ENCODE measurements at places on chromosomes 1 and 21.

DNA sequence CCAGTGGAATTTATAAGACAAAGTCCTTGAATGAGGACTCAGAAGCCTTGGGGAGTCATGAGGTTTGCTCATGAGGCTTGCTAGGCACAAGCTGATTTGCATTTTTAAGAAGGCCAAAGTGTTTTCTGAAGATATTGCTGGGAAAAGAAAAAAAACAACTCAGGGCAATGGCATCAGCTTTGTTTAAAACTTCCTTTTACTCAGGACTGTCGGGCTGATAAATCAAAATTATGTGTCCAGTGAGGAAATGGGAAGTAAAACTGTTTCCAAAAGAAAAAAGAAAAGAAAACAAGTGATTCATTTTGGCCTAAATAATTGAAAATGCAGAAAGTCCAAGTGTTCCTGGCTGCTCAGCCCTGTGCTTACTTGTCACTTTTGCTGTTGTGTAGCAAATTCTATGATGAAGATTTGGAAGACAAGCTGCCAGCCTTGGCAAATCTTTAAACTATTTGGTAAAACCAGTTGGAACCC, 282.4 kb downstream of the HLX start:
- DNase-seq = no peak

DNA sequence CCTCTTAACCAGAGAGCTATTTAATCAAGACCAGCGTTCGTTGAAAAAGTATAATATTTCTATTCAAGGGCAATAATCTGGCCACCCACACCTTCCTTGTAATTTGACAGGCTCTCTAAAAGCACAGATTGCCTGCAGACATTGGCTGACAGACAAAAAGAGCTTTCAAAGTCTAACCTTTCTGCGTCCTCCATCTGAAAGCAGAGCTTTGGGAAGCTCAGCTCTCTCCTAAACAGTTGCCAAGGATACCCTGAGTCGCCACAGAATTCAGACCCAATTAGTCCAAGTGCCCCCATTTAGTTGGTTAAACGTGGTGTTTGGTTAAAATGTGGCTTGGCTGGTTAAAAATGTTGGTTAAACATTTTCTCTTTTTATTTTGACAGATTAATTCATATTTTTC, 33.7 kb upstream of the PLA2G2C start:
- no peak for DNase-seq

DNA sequence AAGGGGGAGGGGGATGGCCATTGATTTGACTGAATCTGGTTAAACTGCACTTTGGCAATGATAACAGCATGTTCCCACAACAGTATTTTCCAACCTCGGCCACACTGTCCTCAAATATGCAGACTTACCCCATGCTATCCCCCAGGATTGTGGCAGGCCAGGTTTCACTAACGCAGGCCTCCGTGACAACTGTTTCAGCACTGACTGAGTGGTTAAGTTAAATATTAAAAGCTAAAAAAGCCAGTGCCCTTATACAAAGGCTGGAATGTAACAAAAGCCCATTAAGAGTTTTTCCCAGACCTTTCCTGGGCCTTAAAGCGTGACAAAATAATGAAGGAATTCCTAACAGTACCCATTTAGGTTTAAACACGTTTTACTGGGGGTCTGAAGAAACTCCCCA, 202.9 kb downstream of the USP25 start:
- DNase-seq = no peak

DNA sequence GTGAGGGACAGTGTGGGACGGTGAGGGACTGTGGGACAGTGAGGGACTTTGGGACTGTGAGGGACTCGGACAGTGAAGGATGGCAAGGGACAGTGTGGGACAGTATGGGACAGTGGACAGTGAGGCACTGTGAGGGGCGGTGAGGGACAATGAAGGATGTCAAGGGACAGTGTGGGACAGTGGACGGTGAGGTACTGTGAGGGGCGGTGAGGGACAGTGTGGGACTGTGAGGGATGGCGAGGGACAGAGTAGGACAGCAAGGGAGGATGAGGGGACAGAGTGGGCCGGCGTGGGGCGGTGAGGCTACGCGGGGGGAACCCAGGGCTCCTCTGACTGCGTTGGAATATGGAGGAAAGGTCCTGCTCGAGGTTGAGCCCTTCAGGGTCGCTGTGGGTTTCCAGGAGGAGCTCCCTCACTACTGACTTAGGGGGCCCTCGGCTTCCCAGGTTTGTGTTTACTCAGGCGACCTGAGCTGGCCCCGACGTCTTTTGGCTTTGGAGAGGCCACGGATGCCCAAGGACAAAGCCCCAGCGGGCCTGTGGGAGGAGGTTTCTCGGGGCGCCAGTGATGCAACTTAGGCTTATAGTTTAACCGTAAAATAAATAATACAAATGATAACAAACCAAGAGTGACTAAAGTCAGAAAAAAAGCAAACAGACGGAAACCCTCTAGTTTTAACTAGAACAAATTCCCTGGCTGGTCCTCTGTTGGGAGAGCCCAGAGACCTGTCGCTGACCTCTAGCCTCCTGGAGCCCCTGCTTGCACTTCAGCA, 1.1 kb upstream of the ERRFI1 start:
- no peak for DNase-seq

DNA sequence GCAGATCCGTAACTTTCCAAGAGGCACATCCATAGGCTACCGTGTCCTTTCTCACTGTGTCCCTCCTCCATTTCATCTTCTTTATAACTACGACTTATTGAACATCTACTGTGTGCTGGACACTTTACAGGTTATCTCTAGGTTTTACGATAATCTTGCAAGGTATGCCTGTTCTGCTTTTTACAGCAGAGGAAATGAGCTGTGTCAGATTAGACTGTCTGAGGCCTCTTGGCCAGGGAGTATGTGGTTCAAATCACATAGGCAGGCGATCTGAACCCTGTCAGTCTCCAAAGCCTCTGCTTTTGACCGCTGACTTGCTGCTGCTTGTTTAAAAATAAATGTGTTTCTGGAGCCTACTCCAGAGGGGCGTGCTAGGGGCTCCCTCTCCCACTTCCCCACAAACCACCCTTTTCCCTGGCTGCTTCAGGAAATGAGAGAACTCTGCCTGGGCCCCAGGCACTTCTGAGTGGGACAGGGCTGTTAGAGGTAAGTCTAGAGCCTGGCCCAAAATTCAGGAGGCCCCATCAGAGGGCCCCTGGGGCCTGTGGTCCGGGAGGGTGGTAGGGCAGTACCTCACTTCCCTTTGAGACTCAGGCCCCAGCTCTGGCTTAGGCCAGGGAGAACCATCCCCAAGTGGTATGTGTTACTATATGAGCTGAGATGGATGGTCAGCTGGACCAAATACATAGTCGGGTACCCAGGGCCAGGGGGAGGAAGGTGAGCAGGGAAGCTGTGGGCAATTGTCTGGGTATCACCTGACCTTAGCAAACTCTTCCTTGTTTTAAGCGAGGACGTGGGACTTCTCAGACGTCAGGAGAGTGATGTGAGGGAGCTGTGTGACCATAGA, 4.4 kb downstream of the PSEN2 start:
- DNase-seq = no peak

- DNase-seq = no peak
Measured at GRCh38 chr1:229323201-229323600, 19.6 kb downstream of the CCSAP start.

GRCh38 chr1:18322368-18323032, 158.2 kb upstream of the KLHDC7A start:
- DNase-seq = no peak

GRCh38 chr21:46474382-46474781, 15.7 kb downstream of the DIP2A start:
- DNase-seq = no peak

DNA sequence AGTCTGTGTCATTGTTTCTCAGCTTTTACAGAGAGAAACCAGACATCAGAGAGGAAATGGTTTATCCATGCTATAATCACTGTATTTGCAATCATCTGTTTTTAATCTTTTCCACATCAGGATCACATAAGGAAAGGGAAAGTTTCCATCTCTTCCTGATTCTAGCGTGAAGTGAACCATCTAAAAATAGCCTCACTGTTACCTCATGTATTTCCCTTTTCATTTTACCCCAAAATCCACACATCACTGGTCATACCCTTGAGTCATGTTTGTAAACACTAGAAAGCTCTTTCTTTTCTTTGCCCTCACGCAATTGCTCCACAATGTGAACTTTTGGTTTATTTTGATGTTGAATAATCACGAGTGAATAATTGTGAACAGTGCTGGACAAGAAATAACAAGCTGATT, 146.0 kb downstream of the PLA2G4A start:
- DNase-seq = no peak

- peak; percentile 84 for DNase-seq
Measured at GRCh38 chr1:221712776-221713431, 29.0 kb downstream of the DUSP10 start.

GRCh38 chr1:169086603-169087455, 19.7 kb upstream of the ATP1B1 start:
- peak; percentile 21 for DNase-seq

DNA sequence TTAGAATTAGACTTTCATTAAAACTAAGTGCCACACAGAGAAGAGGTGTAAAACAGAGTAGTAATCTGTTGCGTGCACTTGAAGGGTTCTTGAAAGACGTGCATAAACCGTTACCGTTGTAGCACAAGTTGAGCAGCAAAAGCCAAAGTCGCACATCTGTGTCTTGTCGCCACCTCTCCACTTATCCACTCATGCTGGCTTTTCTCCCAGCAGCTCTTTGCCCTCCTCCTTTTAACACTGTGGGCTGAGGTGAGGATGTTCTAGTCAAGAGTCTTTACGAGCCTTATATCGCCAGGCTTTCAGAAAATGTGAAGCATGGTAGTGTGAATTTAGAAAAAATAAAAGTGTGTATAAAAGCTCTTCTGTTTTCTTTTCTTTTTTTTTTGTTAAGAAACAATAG, 48.0 kb downstream of the NR5A2 start:
- no peak for DNase-seq

DNA sequence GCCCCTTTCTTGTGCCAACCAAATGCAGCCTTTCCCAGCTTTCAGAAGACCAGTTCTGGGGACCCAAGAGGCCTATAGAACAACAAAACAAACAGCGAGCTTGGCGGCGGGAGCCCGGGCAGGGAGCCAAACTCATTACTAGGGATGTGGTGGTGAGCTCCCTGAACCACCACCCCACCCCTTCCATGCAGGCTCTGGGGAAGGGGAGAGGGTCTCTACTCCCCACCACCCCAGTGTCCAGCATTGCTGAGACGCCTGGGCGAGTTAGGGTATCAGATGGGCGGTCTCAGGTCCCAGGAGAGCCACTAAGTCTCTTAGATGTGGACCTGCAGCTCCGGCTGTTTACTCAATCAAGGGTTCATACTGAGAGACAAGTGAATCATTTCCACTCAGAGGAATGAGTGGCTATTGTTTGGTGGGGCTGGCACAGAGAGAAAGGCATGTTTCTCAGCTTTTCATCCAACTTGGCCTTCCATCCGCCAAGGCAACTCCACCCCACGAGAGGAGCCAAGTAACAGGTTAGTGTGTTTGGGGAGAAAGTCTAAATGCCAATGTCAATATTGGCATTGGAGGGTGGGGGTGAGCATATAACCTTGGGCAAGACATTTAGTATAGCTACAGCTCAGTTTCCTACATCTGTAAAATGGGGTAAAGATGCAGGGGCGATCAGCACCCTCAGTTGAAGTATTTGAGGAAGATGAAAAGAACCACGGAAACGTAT, 40.9 kb downstream of the PLXNA2 start:
- no peak for DNase-seq
